GDM1 (cell line): ENCODE measurements at places on chromosomes 4 and X.

DNA sequence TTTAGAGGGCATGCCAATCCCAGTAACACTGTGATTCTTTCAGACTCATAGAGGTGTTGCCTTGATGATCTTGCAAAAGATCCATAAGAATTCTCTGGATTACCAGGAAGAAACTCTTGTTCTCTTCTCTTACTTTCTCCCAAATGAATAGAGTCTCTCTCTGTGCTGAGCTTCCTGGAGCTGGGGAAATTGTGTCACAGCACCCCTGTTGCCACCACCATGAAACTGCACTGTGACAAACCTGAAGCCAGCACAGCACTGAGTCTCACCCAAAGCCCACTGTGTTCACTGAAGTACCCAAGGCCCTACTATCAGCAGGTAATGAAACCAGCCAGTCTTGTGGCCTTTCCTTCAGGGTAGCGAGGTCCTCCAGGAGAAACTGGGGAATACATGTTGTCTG is 332.7 kb upstream of the FGF16 start:
- no peak for DNase-seq

DNA sequence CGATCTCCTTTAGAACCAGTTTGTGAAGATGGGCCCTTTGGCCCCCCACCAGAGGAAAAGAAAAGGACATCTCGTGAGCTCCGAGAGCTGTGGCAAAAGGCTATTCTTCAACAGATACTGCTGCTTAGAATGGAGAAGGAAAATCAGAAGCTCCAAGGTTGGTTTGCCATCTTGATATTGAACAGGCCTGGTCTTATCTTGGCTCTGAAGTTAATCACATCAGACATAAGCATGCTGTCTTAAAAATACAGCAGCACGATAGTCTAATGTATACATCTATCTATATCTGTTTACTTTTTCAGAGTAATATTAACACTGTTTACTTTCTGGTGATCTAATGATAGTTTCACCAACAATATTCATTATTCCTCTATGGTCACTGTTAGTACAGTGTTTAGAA is 129.8 kb downstream of the PTTG2 start:
- DNase-seq: no peak

DNA sequence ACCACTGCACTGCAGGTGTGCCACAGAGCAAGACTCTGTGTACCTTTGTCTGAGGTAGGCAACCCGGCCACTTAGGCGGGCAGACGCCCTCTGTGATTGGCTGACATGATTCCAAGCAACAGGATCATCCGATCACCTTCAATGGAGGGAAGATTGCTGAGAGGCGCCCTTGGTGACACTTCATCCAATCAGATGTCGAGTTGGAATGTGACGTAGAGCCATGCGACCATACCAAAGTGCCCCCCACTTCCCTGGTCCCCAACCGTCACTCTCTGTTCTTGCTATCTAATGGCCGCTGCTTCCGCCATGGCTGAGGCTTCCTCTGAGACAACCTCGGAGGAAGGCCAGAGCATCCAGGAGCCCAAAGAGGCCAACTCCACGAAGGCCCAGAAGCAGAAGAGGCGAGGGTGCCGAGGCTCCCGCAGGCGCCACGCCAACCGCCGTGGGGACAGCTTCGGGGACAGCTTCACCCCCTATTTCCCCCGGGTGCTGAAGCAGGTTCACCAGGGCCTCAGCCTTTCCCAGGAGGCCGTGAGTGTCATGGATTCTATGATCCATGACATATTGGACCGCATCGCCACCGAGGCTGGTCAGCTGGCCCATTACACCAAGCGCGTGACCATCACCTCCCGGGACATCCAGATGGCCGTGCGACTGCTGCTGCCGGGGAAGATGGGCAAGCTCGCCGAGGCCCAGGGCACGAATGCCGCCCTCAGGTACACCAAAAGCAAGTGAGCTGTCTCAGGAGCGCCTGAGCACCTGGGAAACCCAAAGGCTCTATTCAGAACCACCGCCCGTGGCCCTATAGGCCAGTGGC is at the start of gene H2BW2:
H2BW2 (plus strand) TSS at position 268 of the 817 bp plus-strand sequence; CDS start at position 307, 39 bp downstream.
- no peak for DNase-seq

DNA sequence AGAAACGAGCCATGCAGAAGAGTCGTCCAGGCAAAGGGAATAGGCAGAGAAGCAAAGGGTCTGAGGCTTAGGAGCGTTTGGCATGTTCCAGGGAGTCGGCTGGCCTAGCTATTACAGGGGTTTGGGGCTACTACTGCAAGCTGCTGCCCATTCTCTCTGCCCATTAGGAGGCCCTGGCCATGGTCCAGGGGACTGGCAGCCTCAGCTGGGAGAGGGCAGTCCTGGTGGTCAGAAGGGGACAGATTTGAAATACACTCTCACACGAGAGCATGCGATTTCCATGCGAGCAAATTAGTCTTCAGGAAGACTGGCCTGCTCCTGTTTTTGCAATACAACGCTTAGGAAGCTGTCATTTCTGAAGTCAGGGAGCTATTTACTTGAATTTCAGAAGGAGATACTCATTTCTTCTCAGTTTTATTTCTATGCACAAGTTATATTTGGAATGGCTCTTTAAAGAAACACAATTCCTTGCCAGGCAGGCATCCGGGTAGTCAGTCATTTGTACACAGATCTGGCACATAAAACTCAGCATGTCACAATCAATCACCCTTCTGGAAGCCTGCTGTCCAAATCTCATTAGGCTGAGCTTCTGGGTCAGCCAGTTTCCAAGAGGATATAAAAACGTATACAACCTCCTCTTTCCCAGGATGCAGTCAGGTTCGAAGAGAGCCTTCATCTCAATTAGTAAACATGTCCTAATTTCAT is 27.0 kb downstream of the PROM1 start:
- no peak for DNase-seq

- no peak for DNase-seq
These were observed 9.1 kb downstream of the ASMTL start for GRCh38 chrX:1443496-1444075.

- no peak for DNase-seq
These were observed 11.3 kb downstream of the SMIM10L2A start for GRCh38 chrX:135432881-135433521.
